ENCODE measurements at places on chromosomes 7 and 10. TPM values are rescaled to one million over a fixed set of nuclear protein-coding genes. Genes with fewer than 3 reads are reported as not detected.

GRCh38 chr7:150451097-150451793, 815 bp downstream of the GIMAP8 start:
- DNase-seq, result no peak

DNA sequence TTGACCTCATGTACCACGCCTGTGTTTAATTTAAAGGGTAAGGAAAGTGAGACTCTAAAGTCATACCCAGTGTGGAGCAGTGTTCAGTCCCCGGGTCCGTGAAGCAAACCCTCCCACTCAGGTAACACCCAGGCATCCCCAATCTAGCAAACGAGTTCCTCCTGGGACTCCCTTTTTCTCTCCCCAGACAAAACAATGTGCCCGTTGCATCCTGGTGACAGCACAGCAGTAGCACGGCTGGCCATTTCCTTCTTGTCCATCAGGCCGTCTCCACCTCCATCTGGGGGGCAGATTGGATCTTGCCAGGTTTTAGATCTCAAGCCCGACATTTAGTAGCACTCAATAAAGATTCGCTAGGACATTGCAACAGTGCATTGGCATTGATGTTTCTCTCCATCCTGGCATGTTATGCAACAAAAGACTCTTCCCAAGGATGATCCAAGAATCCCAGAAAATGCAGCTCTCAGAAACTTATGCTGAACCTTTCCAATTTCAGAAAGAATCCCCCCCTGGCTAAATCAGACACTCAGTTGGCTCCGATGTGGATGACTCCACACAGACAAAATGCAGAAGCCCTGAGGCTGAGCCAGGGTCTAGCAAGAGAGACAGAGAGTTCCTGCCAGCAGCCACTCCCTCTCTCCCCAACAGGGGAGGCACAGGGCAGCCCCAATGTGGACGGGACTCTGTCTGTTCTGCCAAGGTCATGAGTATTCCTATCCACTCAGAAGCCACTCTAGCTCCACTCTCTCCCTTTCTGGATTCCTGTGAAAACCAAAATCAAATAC, 274.5 kb upstream of the MGMT start:
- DNase-seq, result no peak

- DNase-seq, result no peak
Measured at GRCh38 chr7:134327896-134328295, 11.2 kb upstream of the SLC35B4 start.

DNA sequence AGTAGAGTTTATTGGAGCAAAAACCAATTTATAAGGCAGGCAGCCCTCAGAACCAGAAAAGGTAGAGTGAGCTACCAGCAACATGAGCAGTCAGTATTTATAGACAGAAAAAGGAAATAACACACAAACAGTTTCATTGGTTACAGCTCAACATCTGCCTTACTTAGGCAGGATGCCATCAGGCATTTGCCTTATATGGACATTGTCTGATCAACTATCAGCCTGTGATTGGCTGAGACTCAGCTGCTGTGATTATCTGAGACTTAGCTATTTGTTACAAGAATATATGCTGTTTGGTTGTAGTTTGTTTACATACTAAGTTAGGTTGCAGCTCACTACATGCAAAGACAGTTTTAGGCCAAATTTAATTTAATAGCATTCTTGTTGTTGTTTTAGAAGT, 60.4 kb upstream of the CDK1 start:
- DNase-seq, result no peak

- DNase-seq, result no peak
Measured at GRCh38 chr10:78875932-78876331, 192.8 kb upstream of the ZMIZ1 start.

GRCh38 chr7:73341877-73342276, 13.9 kb downstream of the FKBP6 start:
- no peak for DNase-seq

Gene SSC4D
- 1.1 TPM for total RNA-seq

Gene HTR5A
- total RNA-seq, result 14.5 TPM

Gene C10orf143
- 4.1 TPM for total RNA-seq

DNA sequence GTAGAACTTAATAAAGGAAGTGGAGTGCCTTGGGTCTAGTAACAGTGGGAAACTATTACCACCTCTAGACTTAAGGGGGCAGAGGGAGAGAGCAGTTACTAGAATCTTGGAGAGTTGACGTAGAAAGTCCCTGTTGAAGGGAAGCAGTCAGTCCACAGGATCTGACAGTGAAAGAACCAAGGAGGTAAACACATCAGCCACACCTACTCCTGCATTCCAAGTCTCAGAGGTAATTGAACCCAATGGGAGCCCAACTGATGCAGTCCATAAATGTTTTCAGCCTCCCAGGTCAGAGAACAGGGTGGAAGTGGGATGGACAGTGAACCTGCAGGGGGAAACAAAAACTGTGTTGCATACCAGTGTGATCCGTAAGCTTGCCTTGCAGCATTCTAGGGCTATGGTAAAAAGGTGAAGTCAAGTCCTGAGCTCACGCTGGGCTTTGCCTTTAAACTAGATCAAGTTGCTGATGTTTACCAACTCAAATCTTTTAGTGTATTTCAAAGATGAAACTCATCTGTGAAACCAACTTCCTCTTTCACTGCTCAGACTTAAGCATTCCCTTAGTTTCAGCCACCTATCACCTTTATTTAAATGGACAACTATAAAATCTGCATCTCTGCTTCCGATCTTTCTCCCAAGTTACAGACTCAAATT, 57.2 kb downstream of the SLC16A12 start:
- no peak for DNase-seq

Gene DPP6
- total RNA-seq, result 139 TPM

- DNase-seq, result no peak
Measured at GRCh38 chr7:145269418-145270161, 433.7 kb upstream of the TPK1 start.

DNA sequence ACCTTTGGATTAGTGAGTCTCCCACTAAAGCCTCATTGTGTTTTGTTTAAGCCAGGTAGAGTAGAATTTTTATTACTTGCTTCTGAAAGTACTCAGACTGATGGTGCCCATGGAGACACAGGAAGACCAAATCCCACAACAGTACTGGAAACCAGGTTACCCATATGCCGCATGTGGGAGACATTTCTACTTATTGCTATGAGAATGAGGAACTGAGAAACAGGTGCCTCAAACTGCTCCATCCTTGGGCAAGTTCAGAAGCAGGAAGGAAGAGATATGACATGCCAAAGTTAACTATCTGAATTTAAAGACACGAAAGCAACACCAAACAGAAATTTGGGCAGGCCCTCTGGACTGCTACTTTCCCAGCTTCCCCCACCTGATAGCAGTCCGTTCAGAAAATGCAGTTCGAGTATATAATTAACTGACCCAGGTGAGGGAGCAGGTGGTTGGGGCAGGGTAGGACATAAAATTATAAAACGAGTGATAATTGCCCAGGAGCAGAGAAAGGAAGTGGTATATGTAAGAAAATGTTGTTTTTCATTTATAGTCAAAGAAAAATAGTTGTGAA, 382.3 kb upstream of the MTPN start:
- no peak for DNase-seq

DNA sequence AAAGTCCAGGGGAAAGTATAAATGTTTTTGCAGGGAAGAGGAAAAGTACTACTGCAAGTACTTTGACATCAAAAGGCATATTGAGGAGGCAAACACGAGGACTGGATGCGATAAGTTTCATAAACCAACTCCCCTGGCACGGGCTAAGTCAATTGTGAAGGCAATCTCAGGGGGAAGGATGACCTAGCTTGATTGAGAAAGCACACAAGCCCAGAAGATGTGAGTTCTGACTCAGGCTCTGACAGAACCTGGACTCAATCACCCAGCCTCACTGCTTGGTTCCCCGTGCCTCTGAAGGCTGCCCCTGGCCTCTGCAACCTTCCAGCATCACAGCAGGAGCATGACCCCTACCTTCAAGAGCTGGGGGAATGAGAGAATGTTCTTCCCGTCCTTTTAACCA, 93.2 kb upstream of the ZNF438 start:
- no peak for DNase-seq

Gene ANLN
- total RNA-seq, result 150 TPM

GRCh38 chr10:48564466-48565160, 40.3 kb downstream of the ARHGAP22 start:
- no peak for DNase-seq

DNA sequence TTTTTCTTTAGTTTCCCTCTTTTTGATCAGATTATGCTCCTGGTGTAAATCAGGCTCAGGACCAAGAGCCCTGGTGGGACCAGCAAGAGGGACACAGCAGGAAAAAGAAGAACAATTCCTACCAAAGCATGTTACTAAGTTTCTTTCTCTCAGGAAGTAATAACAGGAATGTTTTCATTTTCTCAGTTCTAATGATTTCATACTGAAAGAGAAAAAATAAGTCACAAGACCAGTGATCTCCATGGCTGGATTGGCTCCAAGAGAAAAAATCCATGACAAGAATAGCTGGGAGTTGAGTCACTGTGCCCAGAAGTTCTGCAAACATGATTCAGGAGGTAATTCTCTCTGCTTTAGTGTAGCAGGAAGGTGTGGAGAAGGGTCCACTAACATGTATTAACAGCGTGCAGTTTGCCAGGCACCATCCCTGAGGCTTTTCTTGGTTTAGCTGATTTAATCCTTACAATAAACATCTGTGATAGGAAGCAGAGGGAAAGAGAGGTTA, 23.8 kb upstream of the IFIT2 start:
- DNase-seq, result no peak

DNA sequence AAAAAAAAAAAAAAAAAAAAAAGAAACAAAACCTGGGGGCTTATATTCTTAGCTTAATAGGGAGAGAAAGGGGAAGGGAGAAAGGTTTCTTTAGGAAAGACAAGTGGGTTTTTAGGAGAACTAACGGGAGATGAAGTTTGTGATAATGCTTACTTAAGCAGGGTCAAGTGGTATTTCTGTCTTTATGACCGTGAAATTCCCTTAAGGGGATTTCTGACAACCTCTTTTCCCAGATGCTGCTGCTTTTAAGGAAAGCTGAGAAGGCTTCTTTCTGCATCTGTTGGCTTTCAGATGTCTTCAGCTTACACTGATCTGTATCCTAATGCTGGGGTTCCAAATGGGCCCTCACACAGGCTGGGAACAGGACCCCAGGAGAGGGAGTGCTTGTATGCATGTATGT, 42.6 kb downstream of the ADAMTS14 start:
- no peak for DNase-seq

Gene INMT
- 1.8 TPM for total RNA-seq

GRCh38 chr7:156919132-156919713, 26.2 kb upstream of the LMBR1 start:
- no peak for DNase-seq

GRCh38 chr7:139854124-139854511, 25.1 kb downstream of the TBXAS1 start:
- no peak for DNase-seq

Gene CPED1
- 4.3 TPM for total RNA-seq

DNA sequence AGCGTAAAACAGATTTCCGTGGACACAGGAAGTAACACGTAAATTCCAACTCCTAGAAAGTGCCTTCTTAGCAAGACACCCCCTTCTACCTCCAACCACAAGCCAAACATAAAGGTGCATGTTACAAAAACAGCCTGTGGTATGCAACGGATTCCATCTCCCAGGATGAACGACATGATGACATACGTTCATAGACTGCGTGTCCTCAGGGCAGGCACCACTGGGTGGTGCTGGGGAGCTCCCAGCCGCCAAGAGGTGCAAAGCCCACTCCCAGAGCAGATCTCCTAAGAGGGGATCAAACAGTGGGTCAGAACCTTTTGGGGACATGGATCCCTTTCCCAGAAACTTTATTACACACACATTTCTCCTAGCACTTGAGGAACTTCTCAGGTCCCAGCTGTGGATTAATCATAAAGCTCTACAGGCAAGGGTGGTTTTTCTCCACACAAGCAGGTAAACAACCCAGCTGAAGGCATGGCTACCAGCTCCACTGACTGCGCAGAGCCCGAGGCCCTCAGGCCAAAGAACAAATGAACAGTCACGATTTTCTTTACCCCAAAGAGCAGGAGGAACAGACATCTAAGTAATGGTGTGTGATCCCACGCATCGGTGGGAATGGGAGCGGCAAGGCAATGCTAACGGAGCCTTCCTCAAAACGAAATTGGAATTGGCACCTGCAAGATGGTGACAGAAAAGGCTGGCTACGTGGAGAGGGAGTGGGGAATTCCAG, 13.8 kb downstream of the PSAP start:
- no peak for DNase-seq

DNA sequence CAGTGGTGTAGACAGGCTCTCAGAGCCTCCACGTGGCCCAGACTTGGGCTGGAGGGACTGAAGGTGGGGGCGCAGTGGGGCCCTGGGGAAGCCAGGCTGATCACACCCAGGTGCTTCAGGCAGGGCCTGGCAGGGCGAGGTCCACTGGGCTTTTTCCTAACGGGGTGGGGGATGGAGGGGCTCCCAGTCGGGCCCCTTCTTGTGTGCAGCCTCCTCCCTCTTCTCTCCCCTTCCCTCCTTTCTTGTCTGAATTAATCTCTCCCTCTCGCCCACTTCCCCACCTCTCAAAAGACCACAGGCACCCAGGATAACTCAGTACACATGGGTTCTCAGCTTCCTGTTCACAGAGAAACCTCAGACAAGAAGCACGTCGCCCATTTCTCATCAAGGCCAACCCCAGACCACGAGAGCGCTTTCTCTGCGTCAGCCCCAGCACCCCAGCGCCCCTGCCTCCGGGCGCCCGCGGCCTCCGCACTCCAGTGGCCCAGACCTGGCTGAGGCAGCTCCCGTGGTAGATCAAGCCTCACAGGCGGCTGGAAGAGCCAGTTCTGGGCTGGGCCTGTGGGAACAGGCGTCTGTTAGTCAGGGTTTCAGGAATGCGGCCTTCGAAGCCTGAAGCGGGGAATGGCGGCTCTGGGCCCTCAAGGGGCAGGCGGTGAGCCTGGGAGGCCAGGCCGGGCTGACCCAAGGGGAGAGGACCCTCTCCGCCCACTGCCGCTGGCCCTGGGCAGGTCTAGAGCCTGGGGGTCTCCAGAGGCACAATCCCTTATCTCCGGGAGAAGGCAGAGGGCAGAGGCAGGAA, 50.6 kb downstream of the PWWP2B start:
- DNase-seq, result no peak
